ENCODE measurements at places on chromosomes 13 and 19.

DNA sequence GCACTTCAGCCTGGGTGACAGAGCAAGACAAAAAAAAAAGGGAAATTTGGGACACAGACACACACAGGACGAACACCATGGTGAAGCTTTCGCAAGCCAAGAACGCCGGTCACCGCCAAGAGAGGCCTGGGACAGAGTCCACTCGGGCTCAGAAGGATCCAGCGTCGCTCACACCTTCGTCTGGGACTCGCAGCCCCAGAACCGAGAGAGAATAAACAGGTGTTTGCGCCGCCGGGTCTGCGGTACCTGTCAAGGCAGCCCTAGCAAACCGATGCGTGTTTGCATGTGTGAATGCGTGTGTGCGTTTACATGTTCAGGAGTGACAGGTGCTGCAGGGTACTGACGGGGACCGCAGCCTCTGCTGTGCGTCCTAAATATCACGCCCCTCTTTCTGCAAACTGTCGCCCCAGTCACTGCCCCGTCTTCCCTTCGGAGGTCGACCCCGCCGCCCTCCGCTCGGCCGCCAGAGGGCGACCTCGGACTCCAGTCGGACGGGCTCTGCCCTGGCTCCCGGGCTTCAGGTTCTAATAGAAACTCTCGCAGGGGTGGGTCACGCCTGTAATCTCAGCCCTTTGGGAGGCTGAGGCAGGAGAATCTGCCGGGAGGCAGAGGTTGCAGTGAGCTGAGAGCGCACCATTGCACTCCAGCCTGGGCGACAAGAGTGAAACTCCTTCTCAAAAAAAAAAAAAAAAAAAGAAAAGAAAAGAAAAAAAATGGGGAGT is 11.8 kb upstream of the CSNK1G2 start:
- DNase-seq, result peak; percentile 58

GRCh38 chr13:102561933-102562332 is 34.9 kb upstream of the TPP2 start:
- no peak for DNase-seq

DNA sequence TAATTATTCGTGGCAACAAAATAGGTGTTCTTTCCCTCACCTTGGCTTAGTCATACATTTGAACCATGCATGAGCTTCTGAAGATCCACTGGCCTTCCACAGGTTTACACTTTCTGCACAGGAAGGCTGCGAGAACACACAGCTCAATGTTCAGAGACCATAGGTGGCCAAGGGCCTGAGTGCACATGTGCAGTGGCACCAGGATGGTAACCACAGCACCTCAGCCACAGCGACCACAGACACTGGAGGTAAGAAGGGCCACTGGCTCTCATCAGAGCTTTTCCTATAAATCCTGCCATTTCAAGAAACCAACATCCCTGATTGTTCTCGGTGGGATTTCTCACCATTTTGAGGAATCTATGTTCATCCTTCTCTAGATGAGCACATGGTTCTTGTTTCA is 1.6 kb downstream of the DCLK1 start:
- no peak for DNase-seq

DNA sequence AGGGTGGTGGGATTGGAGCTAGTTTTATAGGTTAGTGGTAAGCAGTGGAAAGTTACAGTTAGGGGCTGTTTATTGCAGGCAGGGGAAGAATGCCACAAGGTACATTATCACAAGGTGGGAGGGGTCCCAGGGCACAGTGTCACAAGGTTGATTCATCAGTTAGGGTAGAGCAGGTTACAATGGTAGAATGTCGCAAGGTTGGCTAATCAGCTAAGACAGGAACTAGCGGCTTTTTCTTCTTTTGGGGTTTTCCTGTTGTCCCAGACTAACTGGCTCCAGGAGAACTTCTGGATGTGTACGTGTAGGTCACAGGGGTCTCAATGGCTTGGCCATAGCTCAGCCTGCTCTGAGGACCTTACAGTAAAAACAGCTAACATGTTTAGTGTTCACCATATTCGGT is 1221.1 kb downstream of the SLITRK1 start:
- no peak for DNase-seq

GRCh38 chr13:22883956-22884355 is 296.8 kb upstream of the SGCG start:
- DNase-seq, result no peak

GRCh38 chr19:47680858-47681332 is 32.3 kb upstream of the EHD2 start:
- DNase-seq, result no peak
